AG08395 (cell line): ENCODE measurements at places on chromosomes 5 and 9.
A peak's percentile ranks its signal among the peaks of the same experiment; 100 is the strongest.

GRCh38 chr9:68739621-68740174 lies 34.7 kb downstream of the PIP5K1B start:
- no peak for DNase-seq

DNA sequence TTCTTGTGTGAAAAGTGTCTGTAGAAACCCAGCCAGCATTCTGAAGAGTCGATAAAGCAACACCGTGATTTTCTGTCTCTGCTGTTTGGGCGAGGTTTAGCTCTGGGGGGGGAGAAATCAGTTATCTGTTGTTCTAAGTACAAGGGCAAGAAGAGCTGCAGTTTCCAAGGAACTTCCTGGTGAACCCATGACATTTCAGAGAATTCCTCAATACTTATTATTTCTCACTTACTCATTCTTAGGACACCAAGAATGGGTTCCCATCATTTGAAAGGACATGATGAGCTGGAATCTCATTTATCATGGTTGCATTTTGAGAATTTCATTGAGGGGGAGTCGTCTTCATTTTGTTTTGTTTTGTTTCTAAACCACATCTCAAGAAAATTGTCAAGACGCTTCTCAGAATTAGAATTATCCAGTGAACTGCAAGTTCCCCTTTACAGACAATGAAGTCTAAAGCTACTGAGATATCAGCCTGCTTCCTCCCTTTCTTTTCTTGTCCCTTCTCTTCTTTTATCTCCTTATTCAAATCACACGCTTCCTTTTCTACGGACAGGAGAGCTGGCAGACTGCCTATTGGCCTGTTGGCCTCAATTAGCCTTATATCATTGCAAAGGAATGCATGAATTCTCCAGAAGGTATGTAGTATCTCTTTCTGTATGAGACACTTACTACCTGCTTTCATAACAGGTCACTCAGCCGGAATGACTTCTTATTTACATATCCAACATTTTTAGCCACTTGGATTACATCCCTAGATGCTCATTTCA lies 53.7 kb downstream of the ZNF462 start:
- peak; percentile 68 for DNase-seq

GRCh38 chr9:118721923-118722322 lies 647.3 kb downstream of the BRINP1 start:
- DNase-seq: no peak

DNA sequence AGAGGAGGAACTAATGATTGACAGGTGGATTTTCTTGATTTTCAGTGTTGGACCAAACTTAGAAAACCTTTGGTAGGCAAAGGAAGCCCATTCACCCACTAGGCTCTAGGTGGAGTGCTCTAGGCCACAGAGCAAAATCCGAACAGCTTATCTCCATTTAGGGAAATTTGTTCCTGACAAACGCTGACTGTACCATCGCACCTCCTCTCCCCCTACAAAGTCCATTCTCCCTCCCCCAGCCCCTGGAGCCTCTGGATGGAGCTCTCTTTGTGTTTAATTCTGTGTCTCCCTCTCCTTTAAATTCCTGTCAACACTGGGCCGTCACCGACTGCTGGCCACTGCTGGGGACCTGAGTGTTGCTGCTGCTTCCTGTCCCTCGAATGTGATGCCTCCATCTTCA lies 350.1 kb upstream of the IRX2 start:
- DNase-seq: no peak
